Right atrium auricular region (tissue), 2 donors: ENCODE measurements at places on chromosomes 3 and 15.

GRCh38 chr3:136021803-136022202 is 56.3 kb downstream of the PPP2R3A start:
- H3K27me3 ChIP-seq, result no peaks in the 10 kb centered on the region
- no peaks in the 10 kb centered on the region for H3K36me3 ChIP-seq
- peaks cover 12% of the 10 kb centered on the region for H3K4me1 ChIP-seq
- no peak overlapping the region for H3K4me3 ChIP-seq

DNA sequence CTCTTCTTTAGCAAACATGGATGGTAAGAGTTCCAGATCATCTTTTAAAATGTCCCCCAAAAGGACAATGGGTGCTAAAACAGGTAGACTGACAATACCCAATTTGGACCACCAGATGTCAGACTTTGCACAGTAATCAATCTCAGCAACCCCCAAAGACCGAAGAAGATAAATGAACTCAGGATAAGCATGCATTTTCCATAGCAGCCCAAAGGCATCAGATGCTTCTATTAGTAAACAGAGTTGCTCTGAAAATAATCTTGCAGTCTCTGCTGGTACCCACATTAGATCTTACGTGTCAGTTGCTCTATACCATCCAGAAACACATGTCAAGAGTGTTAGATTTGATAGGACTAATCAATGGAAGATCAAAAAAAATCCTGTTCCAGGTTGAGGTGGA is 20.6 kb downstream of the MYH15 start:
- H3K27me3 ChIP-seq, result no peaks in the 10 kb centered on the region
- H3K36me3 ChIP-seq, result no peaks in the 10 kb centered on the region
- peaks cover 5% of the 10 kb centered on the region for H3K4me1 ChIP-seq
- DNase-seq, result no peak

DNA sequence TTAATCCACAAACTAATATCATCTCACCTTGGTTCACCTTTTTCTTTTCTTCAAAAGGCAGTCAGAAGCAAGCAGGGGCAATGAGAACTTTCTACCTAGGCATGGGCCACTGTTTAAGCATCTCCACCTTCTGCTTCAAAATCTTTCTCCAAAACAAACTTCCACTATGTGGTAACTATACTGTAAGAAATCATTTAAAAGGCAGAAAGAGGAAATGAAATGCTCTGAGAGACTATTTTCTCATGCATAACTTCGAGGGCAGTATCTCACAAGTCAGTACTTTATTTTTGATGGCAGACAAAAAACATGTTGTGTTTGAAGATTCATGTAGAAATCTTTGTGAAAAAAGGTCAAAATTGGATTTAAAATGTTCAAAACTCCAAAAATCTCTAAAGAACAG is 419.7 kb downstream of the ZBTB20 start:
- no peaks in the 10 kb centered on the region for H3K36me3 ChIP-seq
- no peak for DNase-seq
- H3K27ac ChIP-seq, result no peak overlapping the region

GRCh38 chr15:85708402-85708941 is 86.3 kb downstream of the KLHL25 start:
- no peak for DNase-seq
- H3K36me3 ChIP-seq, result peaks cover 37% of the 10 kb centered on the region
- H3K27me3 ChIP-seq, result no peaks in the 10 kb centered on the region
- H3K27ac ChIP-seq, result peak overlapping the region; percentile 91
- no peak overlapping the region for H3K4me3 ChIP-seq

DNA sequence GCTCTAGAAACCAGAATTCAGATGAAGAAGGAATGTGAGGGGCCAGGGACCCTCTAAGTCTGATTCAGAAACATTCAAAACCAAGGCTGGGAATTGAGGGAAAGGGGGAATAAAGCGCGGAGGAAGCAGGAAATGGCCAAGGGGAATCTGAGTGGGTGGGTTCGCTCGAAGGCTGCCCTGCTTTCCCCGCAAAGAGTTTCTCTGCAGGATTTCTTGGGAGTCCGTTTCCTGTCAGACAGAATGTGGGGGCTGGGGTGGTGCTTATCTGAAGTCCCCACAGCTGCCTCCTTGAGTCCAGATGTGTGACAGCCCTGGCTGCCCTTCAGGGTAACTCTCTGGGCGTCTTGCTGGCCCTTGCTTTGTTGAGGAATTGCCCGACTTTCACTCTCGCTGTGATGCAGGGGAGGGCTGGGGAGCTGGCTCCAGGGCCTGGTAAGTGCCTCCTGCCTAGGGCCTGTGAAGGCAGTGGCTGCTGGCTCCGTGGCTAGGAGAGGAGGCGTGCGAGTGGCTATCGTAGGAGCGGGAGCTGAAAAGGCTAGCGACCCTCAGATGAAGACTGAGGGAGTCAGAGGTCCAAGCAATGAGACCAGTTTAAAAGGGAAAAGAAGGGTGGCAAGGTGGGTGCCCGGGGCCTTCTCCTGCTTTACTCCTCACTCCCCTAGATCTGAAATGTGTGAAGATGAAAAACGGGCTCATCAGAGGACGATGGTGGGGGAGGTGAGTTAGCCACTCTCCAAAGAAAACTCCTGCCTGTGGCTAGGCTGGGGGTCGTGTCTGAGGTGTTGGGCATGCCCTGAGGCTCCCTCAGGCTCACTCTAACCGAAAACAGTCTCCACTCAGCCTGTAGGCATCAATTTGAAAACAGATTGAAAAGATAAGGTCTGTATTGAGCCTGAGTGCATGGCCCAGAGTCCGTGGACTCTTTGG is 143.9 kb upstream of the UMPS start:
- peaks cover 27% of the 10 kb centered on the region for H3K4me1 ChIP-seq
- H3K27me3 ChIP-seq, result no peaks in the 10 kb centered on the region
- no peak for DNase-seq
- H3K36me3 ChIP-seq, result no peaks in the 10 kb centered on the region

- no peak overlapping the region for H3K4me3 ChIP-seq
- no peaks in the 10 kb centered on the region for H3K36me3 ChIP-seq
- H3K27me3 ChIP-seq, result no peaks in the 10 kb centered on the region
- no peak overlapping the region for H3K27ac ChIP-seq
- no peaks in the 10 kb centered on the region for H3K4me1 ChIP-seq
- DNase-seq, result no peak
Measured at GRCh38 chr3:158233791-158234190, 123.9 kb downstream of the RSRC1 start.

DNA sequence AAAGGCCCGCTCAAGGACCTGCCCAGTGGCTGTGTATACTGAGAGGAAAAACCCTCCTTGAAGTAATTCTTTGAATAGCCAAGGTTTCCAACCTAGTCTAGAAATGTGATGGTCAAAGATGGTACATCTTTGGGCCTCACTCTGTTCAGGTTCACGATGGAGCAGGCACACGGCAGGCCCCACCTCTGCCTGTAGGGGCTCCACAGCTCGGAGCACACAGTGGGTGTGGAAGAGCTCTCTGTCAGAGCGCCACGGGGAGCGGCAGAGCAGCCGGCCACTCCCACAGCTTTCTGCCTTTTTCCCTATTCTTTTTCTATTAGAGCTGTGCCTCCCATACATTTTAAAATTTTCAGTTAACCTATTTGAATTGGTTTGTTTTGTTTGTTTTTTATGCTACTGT is 89.5 kb downstream of the CTNNB1 start:
- no peaks in the 10 kb centered on the region for H3K36me3 ChIP-seq
- DNase-seq, result no peak
- H3K4me1 ChIP-seq, result peaks cover 4% of the 10 kb centered on the region

DNA sequence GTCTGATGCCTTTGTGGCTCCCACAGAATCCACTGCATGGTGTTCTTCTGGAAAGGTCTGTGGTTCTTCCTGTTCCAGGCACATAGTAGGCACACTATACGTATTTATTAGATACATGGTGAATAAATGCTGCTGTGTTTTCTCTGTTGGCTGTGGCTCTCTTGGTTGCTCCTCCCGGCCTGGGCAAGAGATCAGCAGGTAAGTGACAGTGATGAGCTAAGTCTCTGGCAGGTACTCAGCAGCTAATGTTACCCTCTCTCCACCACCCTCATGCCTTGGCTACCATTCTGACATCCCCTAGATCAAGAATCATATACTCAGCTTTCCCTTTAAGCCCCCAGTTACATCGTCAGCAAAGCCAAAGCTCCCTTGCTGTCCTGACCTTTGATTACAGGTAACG is 8.4 kb downstream of the SV2B start:
- no peak for DNase-seq
- no peaks in the 10 kb centered on the region for H3K4me1 ChIP-seq
- H3K27ac ChIP-seq, result no peak overlapping the region
- H3K36me3 ChIP-seq, result no peaks in the 10 kb centered on the region

GRCh38 chr3:68893600-68894239 is 38.6 kb downstream of the TAFA4 start:
- no peaks in the 10 kb centered on the region for H3K36me3 ChIP-seq
- no peak overlapping the region for H3K4me3 ChIP-seq
- H3K27me3 ChIP-seq, result no peaks in the 10 kb centered on the region
- DNase-seq, result no peak

DNA sequence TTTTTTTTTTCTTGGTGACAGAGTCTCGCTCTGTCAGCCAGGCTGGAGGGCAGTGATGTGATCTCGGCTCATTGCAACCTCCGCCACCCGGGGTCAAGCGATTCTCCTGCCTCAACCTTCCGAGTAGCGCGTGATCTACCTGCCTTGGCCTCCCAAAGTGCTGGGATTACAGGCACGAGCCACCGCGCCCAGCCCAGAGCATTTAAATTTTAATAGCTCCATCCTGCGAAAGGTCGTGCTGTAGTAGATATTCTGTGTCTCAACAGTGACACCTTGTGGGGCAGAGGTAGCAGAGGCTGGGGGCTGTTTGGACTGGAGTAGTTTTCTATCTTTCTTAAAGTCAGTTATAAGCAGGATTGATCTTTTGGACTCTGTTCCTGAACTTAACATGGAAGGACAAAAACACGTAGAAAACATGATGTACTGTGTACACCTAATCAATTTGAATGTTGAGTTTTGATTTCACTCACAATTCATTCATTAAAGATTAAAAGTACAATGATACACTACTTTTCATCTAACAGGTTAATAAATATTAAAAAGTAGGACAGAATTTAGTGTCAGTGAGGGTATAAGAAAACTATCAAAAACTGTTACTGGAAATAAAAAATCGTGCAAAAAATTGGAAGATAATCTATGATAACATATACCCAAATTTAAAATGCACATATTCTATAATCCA is 11.0 kb upstream of the PDCD6IP start:
- peak; percentile 63 for DNase-seq
- peak overlapping the region; percentile 9 for H3K4me3 ChIP-seq
- no peaks in the 10 kb centered on the region for H3K27me3 ChIP-seq
- H3K4me1 ChIP-seq, result no peaks in the 10 kb centered on the region
- no peaks in the 10 kb centered on the region for H3K36me3 ChIP-seq

- no peak overlapping the region for H3K4me3 ChIP-seq
- DNase-seq, result no peak
- H3K36me3 ChIP-seq, result no peaks in the 10 kb centered on the region
- no peaks in the 10 kb centered on the region for H3K4me1 ChIP-seq
- no peaks in the 10 kb centered on the region for H3K27me3 ChIP-seq
- no peak overlapping the region for H3K27ac ChIP-seq
Measured at GRCh38 chr3:151709847-151710246, 23.9 kb upstream of the AADACL2 start.

DNA sequence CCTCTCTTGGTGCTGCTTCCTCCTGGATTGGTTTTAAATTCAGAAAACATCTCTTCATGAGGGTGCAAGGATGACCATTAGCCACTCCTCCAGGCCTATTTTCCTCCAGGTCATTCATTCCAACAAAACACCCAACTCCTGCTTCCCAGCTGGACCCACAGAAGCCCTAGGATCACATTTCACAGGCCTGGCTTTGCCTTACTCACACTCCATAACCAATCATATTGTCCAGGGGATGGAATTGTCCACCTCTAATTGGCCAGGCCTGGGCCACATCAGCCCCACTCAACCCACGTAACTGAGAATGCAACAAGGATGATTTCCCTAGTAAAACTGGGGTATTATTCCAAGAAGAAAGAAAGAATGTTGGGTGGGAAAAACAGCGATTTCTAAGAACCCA is 616.7 kb upstream of the SUCLG2 start:
- H3K27ac ChIP-seq, result no peak overlapping the region
- H3K36me3 ChIP-seq, result no peaks in the 10 kb centered on the region
- H3K27me3 ChIP-seq, result no peaks in the 10 kb centered on the region
- no peak overlapping the region for H3K4me3 ChIP-seq

DNA sequence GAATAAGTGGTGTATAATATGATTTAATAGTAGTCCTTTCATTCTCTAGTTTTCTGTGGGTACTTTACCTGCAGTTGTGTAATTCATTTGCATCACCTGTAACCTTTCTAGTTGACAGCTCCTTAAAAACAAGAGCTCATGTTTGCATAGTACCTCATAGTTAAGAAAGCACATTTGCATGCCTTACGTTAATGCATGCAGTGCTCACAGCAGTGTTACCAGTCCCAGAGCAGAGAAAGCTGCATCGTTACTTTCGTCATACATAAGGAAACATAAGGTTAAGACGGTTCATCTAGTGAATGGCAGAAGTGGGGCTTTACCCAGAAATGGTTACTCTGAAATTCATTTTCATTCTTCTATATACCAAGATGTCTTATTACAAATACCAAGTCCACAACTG is 111.3 kb downstream of the AKAP13 start:
- no peak overlapping the region for H3K4me3 ChIP-seq
- H3K27ac ChIP-seq, result no peak overlapping the region
- no peak for DNase-seq
- H3K27me3 ChIP-seq, result no peaks in the 10 kb centered on the region
- H3K36me3 ChIP-seq, result no peaks in the 10 kb centered on the region
- H3K4me1 ChIP-seq, result peaks cover 70% of the 10 kb centered on the region

- H3K36me3 ChIP-seq, result no peaks in the 10 kb centered on the region
- H3K27me3 ChIP-seq, result no peaks in the 10 kb centered on the region
Measured at GRCh38 chr3:3560591-3561311, 238.5 kb upstream of the LRRN1 start.
